Activated T-cell treated with anti-CD3 and anti-CD28 coated beads for 48 hours (primary cell): ENCODE measurements at places on chromosomes 5 and 9.

- DNase-seq = no peak
These were observed 809 bp downstream of the MCCC2 start for GRCh38 chr5:71587766-71588532.

GRCh38 chr5:134447815-134448520, 36.3 kb upstream of the CDKN2AIPNL start:
- no peak for DNase-seq

DNA sequence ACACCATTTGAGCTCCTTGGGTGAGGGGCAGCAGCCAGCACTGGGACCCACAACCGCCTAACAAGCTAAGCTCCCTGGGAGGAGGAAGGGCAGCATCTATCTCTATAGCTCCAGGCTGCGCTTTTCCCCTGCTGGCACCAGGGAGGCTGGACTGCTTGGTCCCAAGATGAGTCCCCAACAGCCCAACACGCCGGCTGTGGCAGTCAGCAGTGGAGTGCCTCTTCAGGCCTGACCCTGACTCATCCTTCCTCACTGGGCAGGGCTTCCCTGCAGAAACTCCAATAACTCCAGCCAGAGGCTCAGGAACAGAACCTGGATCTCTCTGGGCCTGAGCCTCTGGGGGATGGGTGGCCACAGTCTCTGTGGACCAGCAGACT, 113.7 kb upstream of the ADAMTS16 start:
- no peak for DNase-seq

DNA sequence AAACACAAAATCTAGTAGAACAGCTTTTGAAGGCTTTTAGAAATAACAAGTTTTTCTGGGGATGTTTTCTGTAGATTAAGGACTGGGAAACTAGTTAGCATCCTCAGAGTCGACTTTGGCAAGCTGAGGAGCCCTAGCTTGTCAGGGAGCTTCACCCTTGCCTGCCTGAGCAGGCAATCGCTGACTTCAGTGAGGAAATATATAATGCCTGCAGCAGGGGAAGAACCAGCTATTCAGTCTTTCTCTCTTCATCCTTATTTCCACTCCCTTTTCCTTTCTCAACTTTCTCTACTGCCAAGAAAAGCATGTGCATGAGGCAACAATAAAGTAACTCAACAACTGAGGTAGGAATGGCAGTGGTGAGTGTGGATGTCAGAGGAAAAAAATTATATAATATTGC, 54.7 kb downstream of the PLK2 start:
- no peak for DNase-seq

GRCh38 chr5:143886651-143887638, 75.0 kb downstream of the HMHB1 start:
- DNase-seq = no peak

DNA sequence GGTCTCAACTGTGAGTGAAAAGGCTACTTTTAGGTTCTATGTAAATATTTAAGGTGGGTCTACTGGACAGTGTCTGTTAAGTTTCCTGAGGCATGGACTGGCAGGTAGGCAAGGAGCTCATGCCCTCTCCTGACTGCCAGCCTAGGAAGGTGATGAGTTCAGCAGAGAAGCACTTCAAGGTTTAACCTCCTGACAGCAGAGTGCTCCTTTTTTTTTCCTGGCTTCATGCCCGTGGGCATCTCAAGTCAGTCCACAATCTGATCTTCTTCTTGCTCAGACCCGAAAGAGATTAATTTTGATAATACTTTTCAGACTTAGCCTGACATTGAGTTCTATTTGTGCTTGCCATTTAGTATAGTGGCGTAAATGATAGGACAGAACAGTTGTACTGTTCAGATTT, 241.9 kb upstream of the NREP start:
- DNase-seq = no peak

DNA sequence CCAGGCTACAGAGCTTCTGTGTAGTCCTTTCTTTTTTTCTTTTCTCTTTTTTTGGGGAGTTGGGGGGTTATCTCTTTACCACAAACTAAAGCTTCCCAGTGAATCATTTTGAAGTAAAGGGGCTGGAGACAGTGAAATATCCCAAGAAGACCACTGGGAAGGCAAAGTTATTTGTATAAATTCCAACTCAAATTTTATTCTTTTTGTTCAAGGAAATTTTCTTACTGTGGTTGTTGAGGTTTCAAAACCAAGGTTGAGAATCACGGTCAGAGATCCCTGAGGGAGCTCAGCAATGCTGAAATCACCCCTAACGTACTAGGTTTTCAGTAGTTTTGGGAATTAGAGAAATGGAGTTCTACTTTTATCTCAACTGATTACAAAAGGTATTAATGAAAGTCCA, 175.7 kb downstream of the ARHGEF28 start:
- no peak for DNase-seq

DNA sequence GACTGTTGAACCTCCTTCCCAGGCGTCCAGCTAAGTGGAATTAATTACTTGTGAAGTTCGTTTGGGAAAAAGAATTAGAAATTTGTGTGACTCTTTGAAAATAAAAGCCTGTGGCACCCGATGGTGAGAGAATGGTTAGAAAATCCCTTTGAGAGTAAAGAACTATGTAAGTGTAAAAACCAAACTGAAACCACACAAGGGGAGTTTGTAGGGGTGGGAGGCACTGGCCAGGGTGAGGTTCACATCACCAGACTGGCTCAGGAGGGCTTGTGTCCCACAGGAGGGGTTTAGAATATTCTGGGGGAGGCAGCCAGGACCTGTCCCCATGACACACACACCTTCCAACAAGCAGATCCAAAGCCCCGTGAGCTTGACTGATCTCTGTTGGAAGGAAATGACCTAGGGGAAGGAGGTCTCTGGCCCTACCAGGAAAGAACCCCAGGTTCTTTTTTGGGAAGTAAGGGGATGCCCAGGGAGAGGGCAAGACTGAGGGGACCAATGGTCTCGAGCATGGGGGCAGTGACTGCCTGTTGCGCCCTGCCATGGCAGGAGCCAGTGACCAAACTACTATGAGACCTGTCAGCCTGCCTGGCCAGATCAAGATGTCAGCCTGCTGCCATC, 4.3 kb downstream of the SPATA24 start:
- no peak for DNase-seq

DNA sequence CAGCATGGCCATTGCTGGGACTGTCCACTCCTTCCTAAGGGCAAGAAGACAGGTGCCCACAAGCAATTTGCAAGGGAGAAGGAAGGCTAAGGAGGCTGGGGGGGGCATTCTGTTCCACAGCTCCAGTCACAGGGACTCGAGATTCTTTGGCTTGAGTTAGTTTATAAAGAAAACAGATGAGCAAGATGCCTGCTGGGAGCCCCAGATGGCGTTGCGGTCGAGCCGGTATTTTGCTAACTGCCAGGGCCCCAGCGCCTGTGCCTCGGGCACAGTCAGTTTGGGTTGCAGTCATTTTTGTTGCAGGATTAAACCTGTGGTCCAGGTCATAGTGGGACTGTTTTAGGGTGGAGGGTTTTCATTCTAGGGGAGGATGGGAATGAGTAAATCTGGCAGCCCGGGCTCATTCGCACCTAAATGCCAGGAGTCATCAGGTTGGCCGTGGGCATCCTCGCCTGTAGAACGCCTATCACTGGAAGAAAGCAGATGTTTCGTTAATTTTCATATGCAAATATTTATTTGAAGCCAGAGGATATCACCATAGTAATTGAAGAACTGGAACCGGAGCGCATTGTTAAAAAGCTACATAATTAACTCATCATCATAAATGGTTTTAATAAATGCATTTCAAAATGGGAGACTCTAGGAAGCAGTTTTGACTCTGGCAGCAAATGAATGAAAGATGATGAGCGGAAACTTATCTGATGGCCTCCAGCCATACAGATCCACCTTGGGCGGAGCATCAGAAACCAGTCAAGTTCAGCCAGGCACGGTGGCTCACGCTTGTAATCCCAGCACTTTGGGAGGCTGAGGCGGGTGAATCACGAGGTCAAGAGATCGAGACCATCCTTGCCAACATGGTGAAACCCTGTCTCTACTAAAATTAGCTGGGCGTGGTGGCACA, 87.1 kb upstream of the FCN2 start:
- no peak for DNase-seq

DNA sequence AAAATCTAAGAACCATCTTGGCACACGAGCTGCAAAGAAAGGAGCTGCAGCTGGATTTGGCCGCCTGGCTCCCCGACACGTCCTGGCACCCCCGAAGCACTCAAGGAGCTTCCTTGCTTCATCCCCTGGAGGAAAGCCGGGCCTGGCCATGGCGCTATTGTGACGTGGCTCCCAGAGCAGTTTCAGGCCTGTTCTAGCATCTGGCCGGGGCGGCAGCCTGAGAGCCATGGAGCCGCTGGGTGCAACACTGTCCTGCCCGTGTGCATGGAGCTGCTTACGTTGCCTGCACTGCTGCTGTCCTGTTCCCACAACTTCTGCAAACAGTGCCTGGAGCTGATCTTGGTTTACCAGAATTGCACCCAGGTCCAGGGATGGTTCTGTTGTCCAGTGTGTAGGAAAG, 63.5 kb downstream of the PTPDC1 start:
- no peak for DNase-seq

GRCh38 chr9:129692534-129692933, 27.1 kb downstream of the PRRX2 start:
- DNase-seq = no peak

- DNase-seq = no peak
These were observed 78.2 kb upstream of the COL5A1 start for GRCh38 chr9:134563397-134563796.

DNA sequence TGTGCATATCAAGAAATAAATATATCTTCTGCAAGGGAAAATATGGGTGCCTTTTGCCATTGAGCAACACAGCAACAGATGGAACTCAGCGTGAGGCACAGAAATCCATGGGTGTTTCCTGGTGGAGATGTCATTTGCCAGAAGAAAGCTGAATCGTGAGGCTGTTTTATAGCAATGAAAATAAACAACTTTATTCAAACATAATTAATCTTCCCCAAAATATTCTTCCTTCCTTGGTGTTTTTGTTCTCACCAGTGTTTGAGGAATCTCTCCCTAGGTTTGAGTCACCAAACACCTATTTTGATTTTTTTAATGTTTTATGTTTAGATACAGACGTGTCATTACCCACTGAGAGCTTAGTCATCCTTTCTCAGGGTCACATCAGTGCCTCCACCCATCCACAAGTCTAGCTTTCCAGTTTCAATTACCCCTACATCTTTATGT, 65.8 kb upstream of the PAPPA start:
- no peak for DNase-seq

DNA sequence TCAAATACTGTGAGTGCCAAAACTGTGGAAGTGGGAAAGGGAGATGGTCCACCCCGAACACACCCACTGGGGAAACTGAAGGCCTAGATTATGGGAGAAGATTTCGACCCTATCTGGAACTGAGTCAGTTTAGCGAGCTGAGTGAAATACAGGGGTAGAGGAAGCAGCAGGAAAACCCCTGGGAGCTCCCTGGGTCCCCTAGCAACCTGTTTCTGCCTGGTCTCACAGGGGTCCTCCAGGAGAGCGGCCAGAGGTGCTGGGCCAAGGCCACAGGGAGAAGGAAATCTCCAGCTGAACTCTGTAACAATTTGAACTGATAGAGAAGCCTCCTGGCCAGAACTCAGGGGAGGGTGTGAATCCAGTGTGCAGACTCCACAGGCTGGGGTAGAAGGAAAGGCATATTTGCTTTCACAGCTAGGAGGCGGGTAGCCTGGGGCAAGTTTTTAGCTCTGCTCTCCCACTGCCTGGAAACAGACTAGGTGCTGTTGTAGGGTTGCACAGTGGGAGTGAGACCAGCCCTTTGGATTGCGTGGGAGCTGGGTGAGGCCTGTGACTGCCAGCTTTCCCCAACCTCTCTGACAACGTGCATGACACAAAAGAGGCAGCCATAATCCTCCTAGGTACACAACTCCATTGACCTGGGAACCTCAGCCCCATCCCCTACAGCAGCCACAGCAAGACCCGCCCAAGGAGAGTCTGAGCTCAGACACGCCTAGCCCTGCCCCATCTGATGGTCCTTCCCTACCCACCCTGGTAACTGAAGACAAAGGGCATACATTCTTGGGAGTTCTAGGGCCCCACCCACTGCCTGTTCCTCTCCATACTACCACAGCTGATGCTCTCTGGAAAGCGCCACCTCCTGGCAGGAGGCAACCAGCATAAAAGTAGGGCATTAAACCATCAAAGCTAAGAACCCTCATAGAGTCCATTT, 78.8 kb upstream of the GPBP1 start:
- peak; percentile 11 for DNase-seq

DNA sequence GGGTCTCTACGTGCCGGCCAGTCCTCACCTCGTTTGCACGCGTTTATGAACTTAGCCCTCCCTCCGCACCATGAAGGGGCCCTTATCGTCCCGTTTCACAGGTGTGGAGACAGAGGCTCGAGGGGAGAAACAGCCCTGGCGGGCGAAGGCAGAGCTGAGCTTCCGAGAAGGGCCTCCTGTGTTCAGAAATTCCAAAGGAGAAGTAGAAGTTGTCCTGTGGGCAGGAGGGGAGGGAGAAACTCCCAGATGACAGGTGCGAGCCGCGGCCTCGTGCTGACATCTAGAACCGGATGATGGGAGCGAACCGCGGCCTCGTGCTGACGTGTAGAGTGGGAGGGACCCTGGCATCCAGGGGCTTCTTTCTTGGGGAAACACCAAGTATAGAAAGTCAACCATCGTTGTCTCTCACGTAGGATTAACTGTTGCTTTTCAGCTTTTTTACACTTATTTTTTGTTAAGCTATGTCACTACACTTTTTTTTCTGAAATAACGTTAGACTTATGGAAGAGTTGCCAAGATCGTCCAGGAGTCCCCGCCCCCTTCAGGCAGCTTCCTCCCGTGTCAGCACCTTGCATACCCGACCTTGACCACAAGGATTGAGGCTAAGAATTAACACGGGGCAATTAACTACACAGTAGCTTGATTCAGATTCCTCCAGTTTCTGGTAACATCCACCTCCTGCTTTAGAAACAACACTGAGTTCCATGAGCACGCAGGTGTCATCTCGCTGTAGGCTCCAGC, 42.8 kb upstream of the NKD2 start:
- DNase-seq = no peak

GRCh38 chr9:19754921-19755320, 33.9 kb downstream of the SLC24A2 start:
- DNase-seq = no peak
